ENCODE measurements at places on chromosomes 2 and 18.
A peak's percentile ranks its signal among the peaks of the same experiment; 100 is the strongest.

DNA sequence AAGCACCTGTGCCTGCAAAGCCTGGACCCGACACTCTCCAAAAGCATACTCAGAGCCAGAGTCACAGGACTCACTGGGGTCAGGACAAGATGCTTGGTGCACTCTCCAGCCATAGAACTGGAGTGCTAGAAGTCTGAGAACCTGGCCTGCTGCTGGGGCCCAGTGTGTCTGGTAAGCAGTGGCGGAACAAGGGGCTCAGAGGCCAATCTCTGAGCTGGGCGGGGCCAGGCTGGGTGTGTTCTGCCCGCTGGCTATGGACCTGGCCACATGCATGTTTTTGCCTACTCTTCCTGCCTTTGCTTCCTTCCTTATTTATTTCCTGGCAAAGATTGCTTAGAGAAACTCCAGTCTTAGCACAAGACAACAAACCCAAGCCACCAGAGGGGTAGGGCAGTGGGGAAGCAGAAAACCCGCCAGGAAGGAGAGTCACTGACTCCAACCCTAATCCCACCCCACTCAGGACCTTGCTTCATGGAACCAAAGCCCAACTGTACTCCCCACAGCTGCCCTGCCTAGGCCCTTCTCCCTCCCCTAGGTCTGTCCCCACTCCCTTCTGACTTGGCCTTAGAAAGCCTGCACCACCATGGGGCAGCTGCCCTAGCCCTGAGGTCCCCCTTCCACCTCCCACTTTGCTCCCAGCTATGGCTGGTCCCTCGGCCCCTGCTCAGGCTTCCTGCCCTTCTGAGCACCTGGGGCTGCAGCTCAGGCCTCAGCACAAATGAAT, 315.5 kb downstream of the CELF4 start:
- DNase-seq: no peak

GRCh38 chr2:23418056-23418455, 33.1 kb downstream of the KLHL29 start:
- DNase-seq: no peak

GRCh38 chr2:68689553-68690537, 44.8 kb upstream of the ARHGAP25 start:
- no peak for DNase-seq

DNA sequence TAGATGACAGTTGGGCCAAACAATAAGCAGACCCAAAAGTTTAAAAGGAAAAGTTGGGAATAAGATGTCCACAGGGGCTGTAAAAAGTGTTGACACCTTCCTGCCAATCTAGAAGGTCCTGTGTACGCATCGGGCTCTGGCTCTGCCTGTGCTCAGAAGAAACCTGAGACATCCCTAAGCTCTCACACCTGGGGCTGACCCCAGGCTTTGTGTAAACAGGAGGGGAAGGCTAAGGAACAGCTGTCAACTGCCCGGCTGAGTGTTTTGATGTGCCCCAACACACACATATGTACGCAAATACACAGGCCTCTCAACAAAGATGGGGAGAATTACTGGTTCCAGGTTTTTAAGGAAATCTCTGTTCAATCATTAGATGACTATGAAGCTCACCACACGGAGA, 59.5 kb downstream of the TMEM131 start:
- no peak for DNase-seq

- no peak for DNase-seq
Measured at GRCh38 chr2:64863097-64863820, 125.9 kb upstream of the SLC1A4 start.

- DNase-seq: no peak
Measured at GRCh38 chr2:158917121-158917520, 51.3 kb upstream of the TANC1 start.

DNA sequence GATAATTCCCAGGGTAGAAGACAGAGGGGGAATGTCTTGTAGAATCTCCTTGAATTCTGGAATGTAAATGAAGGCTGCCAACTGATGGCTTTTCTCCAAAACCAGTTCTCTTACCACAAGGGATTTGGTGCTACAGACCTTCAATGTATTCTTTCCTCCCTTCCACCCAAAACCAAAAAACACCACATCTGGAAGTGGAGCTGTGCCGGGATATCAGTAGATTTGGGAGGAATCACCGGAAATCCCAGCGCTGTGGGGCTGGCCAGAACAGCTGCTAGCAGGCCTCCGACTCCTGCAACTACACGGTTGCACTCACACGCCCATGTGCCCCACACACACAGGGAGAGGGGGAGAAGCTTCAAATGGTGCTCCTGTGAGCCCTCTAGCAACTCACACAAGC, 45.7 kb downstream of the RPL31 start:
- DNase-seq: no peak

- DNase-seq: peak; percentile 17
Measured at GRCh38 chr18:49399003-49399402, 61.4 kb downstream of the DYM start.

DNA sequence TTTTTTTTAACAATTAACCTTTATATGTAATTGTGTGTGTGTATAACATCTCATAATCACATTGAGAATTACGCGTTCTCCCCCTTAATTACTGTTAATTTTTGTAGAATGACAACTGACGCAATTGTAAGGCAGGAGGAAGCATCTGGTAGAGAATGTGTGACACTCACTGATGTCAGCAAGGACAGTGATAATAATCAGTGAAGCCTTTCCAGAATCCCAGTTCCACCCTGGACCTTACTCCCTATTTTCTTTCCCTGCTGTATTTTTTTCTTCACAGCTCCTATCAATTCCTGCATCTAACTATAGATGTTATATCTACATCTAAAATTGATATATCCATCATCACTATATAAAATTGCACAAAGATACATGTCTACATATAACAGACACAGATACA, 16.1 kb upstream of the STRN start:
- no peak for DNase-seq

GRCh38 chr18:30280861-30281470, 761.6 kb downstream of the DSC3 start:
- no peak for DNase-seq

DNA sequence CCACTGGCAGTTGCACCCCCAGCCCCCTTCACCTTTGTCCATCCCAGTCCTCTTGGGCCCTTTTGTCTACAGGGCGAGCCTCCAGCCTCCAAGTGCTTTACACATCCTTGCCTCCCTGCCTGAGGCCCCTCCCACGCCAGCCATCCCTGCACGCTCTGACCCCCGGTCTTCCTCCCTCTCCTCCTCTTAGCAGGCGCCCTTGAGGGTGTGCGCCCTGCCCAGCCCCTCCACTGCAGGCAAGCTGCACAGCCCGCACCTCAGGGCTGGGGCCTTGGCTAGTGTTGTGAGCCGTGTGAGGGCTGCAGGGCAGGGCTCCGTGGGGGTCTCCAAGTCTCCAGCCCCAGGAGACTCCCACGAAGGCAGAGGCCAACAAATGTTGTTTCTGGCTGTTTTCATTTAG, 6.9 kb downstream of the BOK start:
- DNase-seq: no peak

DNA sequence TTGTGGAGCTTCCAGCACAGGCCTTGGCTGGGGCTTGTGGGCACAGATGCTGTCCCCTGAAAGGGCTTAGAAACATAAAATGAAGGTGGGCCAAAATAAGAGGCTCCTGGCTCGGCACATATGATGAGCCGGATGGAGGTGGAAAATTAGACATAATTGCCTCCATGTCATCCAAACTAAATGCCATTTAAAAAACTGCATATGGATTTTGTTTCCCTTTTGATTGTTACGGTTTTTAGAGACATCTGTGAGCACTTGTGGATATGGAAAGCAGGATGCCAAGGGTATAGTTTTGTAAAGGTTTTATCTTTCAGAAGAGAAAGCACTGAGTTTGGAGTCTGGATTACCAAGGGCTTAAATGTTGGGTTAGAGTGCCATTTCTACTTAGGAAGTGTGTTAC, 498.3 kb downstream of the RIT2 start:
- no peak for DNase-seq

DNA sequence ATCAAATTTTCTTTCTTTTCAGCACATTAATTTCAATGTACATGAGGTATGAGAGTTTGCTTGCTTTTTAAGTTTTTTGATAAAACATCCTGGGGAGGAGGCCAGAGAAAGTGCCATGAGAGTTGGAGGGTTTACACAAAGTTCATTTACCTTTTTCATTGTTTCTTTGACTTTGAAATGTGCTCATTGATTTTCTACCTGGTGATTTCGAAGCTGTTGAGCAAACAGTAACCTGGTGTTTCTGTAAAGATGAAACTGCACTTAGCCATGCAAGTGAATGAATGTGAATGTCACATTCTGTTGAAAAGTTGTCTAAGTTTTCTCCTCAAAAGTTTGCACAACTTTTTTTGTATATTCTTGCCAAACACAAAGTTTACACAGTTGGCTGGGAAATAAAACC, 797.0 kb downstream of the METTL4 start:
- no peak for DNase-seq

- no peak for DNase-seq
Measured at GRCh38 chr18:43531438-43531837, 254.1 kb upstream of the SYT4 start.

DNA sequence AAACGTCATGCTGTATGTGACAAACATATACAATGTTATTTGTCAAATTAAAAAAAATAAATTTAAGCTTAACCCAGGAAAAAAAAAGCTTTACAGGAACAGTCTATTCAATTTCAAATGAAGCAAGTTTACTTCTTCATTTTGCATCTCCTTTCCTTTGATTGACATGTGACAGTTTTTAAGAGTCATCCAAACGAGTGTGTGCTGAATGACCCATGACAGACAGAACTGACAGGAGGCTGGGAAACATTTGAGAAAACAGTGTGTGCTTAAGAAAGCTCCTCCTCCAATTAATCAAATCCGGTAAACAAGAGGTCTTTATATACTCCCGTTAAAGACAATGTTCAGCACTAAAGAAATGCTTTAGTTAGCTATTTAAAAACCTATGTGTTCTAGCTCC, 177.7 kb downstream of the SRBD1 start:
- no peak for DNase-seq

DNA sequence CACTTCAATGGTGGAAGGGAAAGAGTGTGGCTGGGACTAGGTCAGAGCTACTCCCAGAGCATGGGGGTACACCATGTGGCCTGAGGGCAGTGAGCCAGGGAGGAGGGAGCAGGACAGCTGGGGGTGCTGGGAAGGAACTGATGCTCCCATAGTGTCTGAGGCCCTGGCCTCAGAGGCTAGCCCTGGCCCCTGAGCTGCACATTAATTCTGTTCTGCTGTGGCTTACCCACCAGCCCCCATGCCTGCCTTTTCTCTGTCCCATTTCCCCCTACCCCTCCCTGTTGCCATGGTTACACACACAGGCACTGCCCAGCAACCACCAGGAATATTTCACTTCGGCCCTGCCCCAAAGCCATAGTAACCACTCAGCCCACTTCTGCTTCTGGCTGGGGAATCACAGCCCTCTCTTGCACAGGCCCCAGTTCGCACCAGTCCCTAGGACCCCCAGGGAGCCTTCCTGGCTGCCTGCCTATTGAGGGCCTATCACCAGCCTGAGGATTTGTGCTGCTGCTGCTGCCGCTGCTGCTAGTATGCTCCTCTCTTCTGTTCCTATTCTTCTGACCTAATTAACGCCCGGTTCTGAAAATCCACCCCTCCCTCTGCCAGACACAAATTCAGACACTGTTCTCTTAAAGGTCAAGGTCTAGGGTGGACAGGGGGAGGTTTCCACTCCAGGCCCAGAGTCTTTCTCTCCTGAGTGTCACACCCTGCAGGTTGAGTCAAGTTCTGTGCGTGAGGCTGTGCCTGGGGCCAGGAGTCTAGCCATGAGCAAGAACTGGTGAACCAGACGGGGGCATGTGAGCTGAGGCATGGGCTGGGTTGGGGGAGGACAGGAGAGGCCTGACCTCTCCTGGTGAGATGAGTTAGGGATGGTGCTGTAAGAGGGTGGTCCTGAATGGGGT, 87.1 kb upstream of the MCFD2 start:
- DNase-seq: peak; percentile 45

DNA sequence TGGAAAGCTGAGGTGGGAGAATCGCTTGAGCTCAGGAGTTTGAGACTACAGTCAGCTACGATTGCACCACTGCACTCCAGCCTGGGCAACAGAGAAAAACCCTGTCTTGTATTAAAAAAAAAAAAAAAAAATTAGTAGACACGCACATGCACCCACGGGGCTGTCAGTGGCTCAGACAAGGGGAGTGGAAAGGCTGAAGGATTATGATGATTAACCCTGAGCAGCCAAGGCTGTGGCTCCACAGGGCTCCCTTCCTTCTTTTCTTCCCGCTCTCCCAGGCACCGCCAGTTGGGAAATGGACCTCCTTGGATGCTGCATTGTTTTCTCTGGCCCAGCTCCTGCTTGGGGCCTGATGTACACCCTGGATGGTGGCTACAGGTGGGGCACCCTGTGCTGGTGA, 49.0 kb upstream of the RAB6C start:
- DNase-seq: no peak

DNA sequence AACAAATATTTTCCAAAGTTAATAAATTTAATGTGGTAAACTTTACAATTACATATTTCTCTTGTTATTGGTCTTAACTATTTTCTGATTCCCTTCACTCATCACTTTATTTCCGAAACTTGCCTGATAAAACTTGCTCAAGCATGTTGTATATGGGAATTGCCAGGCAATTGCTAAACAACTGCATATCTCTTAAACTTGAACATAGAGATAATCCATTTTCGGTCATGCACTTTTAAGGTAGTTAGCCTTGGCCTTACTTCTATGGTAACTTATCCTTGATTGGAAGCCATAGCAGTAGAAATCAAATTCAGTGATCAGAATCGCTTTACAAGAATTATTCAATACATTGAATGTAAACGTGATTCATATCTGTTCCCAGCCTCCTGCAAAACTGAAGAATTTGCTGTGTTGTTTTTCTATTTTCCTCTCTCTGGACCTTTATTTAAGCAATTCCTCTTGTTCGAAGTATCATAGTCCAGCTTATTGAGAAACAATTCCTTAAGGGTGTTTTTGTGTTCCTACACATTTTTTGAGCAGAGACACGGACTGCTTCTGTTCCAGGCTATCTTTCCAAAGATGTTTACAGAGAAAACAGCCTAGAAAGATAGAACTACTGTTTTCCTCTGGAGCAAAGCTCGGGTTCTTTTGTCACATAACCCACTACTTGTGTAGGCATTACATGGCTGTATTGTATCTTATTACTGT, 674.3 kb downstream of the IRS1 start:
- no peak for DNase-seq

- no peak for DNase-seq
Measured at GRCh38 chr2:20178249-20178607, 46.7 kb downstream of the SDC1 start.

GRCh38 chr2:210195101-210195852, 24.1 kb upstream of the KANSL1L start:
- DNase-seq: peak; percentile 57

DNA sequence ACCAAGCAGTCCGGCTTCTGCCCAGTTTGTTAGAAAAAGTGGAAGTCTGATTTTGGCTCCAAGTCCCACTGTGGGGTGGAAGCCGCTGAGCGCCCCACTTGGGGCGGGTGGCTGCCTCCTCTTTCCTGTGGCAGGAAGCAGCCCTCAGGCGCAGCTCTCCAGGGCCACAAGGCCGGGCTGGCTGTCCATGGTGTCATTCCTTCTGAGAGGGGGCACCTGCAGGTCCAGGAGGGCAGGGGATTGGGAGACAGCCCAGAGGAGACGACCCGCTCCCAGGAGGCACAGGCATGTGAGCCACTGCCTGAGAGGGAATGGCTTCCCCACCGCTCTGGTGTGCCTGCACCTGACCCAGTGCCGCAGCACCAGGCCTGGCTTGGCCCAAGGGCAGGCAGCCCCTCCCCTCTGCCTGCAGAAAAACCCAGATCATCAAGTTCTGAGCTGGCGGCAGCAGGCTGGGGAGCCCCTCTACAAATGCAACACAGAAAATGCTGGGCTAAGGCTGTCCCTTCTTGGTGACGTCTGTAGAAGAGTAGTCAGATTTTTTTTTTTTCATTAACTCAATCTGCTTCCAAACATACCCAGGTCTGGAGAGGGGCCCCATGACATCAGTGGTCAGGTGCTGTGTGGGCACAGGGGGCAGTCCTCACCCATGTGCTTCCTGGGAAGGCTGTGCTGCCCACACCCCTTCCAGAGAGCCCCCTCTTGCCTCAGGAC, 38.4 kb downstream of the HS6ST1 start:
- DNase-seq: no peak
